ENCODE measurements at places on chromosomes 3 and 15. TPM values are rescaled to one million over a fixed set of nuclear protein-coding genes. Genes with fewer than 3 reads are reported as not detected.
A peak's percentile ranks its signal among the peaks of the same experiment; 100 is the strongest.

- H3K27ac ChIP-seq, result no peak overlapping the region
- peaks cover 54% of the 10 kb centered on the region for H3K4me1 ChIP-seq
- peaks cover 2% of the 10 kb centered on the region for H3K36me3 ChIP-seq
- H3K27me3 ChIP-seq, result no peaks in the 10 kb centered on the region
- H3K4me3 ChIP-seq, result no peak overlapping the region
- peak; percentile 22 for DNase-seq
Measured at GRCh38 chr3:15638891-15639262, 37.3 kb downstream of the BTD start.

- H3K4me3 ChIP-seq, result no peak overlapping the region
- H3K36me3 ChIP-seq, result no peaks in the 10 kb centered on the region
- H3K4me1 ChIP-seq, result peaks cover 17% of the 10 kb centered on the region
- no peak overlapping the region for H3K27ac ChIP-seq
Measured at GRCh38 chr3:149957361-149958125, 13.2 kb downstream of the PFN2 start.

DNA sequence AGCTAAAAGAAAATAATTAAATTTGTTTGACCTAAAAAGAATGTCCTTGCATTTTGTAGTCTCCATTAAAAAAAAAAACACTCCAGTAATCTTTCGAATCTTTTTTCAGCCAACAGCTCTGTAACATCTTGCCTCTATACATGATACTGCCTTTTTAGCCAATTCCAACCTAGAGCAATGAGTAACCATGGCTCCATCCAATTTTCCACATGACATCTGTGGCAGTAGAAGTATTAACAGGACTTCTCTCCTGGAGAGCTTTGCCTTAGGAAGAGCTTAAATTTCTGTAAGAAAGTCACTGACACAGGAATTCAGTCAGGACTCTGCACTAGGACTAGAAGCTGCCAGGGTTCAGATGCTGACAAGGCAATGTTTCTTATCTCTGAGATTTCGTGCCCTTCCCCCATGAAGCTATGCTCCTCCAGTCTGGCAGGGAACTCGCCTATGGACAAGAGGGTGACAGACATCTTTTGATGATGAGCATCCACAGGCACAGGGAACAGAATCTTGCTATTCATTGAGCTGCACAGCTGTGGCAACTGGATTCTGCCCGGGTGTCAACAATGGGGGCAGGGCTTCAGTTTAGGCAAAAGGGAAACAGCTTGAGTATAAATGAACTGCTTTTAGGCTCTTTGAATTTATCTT lies 81.8 kb downstream of the ALCAM start:
- no peak overlapping the region for H3K4me3 ChIP-seq
- H3K4me1 ChIP-seq, result no peaks in the 10 kb centered on the region
- H3K27me3 ChIP-seq, result no peaks in the 10 kb centered on the region
- no peaks in the 10 kb centered on the region for H3K36me3 ChIP-seq

DNA sequence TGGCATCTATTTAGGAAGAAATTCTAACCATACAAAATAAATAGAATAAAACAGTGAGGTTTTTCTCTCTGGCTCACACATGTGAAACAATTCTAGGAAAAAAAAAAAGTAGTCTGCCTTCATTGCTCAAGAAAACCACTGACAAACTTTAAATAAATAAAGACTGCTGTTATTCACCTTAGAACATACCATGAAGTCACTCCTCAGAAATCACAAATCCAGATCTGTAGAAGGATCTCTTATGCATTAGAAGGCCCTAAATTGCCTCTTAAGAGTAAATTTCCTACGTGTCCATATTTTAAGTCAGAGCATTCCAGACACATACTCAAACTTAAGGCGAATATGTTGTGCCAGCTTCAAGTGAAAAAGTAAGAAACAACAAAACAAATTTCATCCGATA lies 217.3 kb downstream of the ZIC4 start:
- H3K36me3 ChIP-seq, result no peaks in the 10 kb centered on the region
- DNase-seq, result no peak
- no peak overlapping the region for H3K4me3 ChIP-seq
- no peak overlapping the region for H3K27ac ChIP-seq
- H3K27me3 ChIP-seq, result no peaks in the 10 kb centered on the region

GRCh38 chr3:51384055-51384725 lies 901 bp upstream of the MANF start:
- peaks cover 22% of the 10 kb centered on the region for H3K36me3 ChIP-seq
- no peaks in the 10 kb centered on the region for H3K27me3 ChIP-seq
- peak; percentile 40 for DNase-seq
- peaks cover 56% of the 10 kb centered on the region for H3K4me1 ChIP-seq

DNA sequence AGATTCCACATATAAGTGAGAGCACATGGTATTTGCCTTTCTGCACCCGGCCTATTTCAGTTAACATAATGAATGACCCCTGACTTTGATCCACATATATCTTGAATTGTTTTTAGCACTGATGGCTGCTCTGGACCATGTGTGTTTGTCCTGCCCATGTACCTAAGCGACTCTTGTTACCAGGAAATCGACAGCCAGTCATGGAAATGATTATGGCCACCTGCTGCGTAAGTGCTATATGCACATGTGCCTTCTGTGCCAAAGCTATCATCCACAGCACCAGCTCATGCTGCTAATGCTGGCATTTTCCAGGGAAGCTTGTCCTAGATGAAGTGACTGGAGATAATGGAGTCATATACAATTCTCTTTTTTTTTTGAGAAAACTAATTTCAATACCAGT lies 103.7 kb downstream of the PEX5L start:
- no peaks in the 10 kb centered on the region for H3K36me3 ChIP-seq
- no peak overlapping the region for H3K4me3 ChIP-seq
- no peak overlapping the region for H3K27ac ChIP-seq

GRCh38 chr15:73369154-73369694 lies 466 bp upstream of the HCN4 start:
- H3K27me3 ChIP-seq, result peaks cover 54% of the 10 kb centered on the region
- no peak overlapping the region for H3K27ac ChIP-seq
- no peaks in the 10 kb centered on the region for H3K36me3 ChIP-seq
- H3K4me3 ChIP-seq, result peak overlapping the region; percentile 24
- no peaks in the 10 kb centered on the region for H3K4me1 ChIP-seq

DNA sequence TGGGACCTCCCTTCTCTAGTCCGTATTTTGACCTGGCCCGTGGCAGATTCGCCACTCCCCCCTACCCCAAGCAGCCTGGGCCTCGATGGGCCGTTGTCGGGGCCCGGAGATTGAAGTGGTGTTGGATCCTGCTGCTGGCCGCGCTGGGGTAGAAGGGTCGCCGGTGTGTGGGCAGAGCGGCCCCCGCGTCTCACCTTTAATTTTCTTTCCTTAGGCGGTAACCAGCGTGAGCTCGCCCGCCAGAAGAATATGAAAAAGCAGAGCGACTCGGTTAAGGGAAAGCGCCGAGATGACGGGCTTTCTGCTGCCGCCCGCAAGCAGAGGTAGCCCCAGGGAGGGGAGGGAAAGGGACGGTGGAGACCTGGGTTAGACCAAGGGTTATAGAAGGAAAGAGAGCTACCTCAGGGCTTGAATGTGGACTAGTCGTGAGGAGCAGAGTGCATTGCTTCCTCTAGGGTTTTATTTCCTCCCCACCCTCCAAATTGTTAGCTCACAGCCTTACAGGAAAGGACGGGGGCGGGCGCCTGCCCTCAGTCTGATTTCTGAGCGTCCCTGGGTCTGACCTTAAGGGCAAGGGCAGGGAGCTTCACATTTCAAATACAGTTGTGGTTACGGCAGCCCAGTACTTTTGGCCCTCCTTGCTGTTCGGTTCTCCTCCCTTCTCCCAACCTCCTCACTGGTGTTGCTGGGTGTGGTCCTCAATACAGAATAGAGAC lies 799 bp downstream of the SERF2 start:
- H3K27me3 ChIP-seq, result no peaks in the 10 kb centered on the region
- H3K27ac ChIP-seq, result peak overlapping the region; percentile 97

DNA sequence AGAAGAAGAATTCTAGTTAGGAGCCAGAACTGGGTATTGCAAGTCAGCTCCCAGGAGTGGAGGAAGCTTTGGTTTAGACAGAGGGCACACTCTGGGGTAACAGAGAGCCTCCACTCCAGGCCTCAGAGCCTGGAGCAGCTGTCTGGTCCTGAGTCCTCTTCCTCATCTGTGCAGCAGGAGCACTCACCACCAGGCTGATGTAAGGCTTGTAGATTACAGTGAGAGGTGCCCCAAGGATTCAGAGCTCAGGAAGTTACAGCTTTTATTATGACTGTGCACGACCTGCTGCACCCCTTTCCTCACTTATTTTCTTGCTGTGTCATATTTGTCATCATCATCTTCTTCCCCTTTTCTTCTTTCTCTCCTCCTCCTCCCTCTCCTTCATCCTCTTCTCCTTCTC lies 210.4 kb downstream of the ATP10A start:
- peaks cover 9% of the 10 kb centered on the region for H3K4me1 ChIP-seq
- H3K36me3 ChIP-seq, result no peaks in the 10 kb centered on the region
- H3K27ac ChIP-seq, result no peak overlapping the region
- DNase-seq, result no peak

DNA sequence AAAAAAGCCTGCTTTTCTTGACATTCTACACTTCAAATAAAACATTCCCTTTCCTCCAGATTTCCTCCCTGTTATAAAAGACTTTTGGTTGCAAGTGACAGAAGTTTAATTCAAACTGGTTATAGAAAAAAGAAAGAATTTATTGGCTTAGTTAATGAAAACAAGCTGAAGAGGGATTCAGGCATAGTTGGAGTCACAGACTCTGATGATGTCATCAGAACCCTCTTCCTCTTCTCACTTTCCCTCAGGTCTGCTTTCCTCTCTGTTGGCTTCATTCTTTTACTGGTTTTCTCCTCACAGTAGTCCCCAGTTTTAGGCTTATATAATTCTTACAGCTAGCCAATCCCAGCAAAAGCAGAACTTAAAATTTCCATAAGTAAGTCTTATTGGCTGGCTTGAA lies 32.0 kb upstream of the MBNL1 start:
- H3K36me3 ChIP-seq, result peaks cover 3% of the 10 kb centered on the region
- no peaks in the 10 kb centered on the region for H3K27me3 ChIP-seq
- peaks cover 91% of the 10 kb centered on the region for H3K4me1 ChIP-seq
- DNase-seq, result no peak

- no peak overlapping the region for H3K27ac ChIP-seq
- DNase-seq, result no peak
- no peaks in the 10 kb centered on the region for H3K36me3 ChIP-seq
- no peaks in the 10 kb centered on the region for H3K4me1 ChIP-seq
- H3K4me3 ChIP-seq, result no peak overlapping the region
- H3K27me3 ChIP-seq, result no peaks in the 10 kb centered on the region
Measured at GRCh38 chr15:35834866-35835265, 288.9 kb upstream of the DPH6 start.

DNA sequence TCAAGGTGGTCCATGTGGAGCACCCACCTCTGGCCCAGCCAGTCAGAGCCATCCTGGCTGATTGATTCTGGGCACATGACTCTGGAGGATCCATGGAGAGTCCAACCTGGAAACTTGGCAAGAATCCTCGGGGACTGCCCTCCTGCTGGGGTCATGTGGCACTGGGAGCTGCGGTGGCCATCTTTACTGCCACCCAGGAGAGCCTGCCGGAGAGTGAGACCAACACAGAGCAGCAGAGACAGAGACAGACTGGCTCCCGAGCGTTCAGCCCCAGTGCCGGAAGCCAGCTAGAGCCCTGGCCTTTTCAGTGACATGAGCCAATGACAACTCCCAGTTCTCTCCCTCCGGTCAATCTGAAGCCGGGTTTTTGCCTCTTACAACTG lies 11.5 kb upstream of the GATA2 start:
- H3K36me3 ChIP-seq, result no peaks in the 10 kb centered on the region
- H3K4me1 ChIP-seq, result no peaks in the 10 kb centered on the region
- no peak overlapping the region for H3K27ac ChIP-seq

Gene MESP2
- total RNA-seq, result not detected

Gene UPK1B
- not detected for total RNA-seq

Gene MYL3
- total RNA-seq, result not detected

Gene PPP4R2
- 101 TPM for total RNA-seq

Measured in activated T-cell treated with anti-CD3 and anti-CD28 coated beads, Interleukin-2, amount 50 U/mL, for 72 hours (primary cell).